ENCODE measurements at places on chromosomes 7 and 10. TPM values are rescaled to one million over a fixed set of nuclear protein-coding genes. Genes with fewer than 3 reads are reported as not detected.

DNA sequence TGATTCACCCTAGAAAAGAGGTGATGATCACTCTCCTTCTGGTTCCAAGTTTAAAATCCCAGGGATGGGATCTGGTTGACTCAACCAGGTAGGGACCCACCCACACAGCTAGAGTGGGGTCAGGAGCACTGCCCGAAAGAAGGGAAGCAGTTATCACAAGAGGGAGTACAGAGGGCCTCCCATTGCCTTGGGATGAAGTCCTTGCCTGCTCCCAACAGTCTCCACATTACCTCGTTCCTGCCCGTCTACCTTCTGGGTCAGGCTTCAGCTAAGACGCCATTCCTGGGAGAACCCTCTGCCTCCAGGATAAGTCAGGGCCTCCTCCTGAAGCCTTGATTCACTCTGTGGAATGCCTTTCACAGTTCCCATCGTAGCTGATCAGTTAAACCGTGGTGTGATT, 23.8 kb downstream of the ZMIZ2 start:
- no peaks in the 10 kb centered on the region for H3K27me3 ChIP-seq
- no peaks in the 10 kb centered on the region for H3K36me3 ChIP-seq
- no peak overlapping the region for H3K4me3 ChIP-seq
- no peak for DNase-seq
- no peaks in the 10 kb centered on the region for H3K4me1 ChIP-seq

DNA sequence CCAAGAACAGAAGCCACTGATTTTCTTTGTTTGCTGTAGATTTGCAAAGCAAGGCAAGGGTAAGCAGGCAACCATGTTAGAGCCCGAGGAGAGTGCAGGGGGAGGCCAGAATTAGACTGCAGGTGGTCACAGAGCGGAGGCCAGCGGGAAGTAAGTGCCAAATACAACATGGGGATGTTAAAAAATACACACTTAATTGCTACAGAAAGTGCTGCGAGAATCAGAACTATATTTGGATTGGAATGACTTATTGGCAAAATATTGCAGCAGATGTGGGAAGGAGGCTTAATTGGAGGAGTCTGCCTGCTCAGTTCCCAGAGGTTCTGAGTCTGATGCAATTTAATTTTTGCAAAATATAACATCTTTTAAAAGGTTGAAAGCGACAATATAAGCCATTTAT, 49.7 kb upstream of the ADCY1 start:
- no peaks in the 10 kb centered on the region for H3K36me3 ChIP-seq
- DNase-seq = no peak
- no peak overlapping the region for H3K27ac ChIP-seq
- H3K27me3 ChIP-seq = no peaks in the 10 kb centered on the region
- H3K4me1 ChIP-seq = no peaks in the 10 kb centered on the region
- H3K4me3 ChIP-seq = no peak overlapping the region

DNA sequence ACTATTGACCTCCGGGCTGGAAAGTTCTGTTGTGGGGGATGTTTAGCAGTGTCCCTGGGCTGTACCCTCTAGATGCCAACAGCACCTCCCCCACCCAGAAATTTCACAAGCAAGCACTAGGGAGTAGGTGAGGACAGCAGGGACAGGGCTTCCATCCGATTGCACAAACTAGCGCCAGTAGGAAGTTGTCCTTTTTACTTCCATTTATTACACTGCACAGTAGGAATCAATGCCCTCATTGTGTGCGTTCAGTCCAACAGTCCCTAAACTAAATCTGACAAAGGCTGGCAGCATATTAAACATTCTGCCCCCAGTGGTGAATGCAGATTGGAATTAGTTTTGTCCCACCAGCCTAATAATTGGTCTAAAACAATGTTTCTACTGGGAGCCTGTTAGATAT, 6.4 kb upstream of the SOSTDC1 start:
- no peaks in the 10 kb centered on the region for H3K27me3 ChIP-seq
- no peak overlapping the region for H3K27ac ChIP-seq
- no peak overlapping the region for H3K4me3 ChIP-seq
- H3K4me1 ChIP-seq = no peaks in the 10 kb centered on the region
- DNase-seq = no peak
- no peaks in the 10 kb centered on the region for H3K36me3 ChIP-seq

DNA sequence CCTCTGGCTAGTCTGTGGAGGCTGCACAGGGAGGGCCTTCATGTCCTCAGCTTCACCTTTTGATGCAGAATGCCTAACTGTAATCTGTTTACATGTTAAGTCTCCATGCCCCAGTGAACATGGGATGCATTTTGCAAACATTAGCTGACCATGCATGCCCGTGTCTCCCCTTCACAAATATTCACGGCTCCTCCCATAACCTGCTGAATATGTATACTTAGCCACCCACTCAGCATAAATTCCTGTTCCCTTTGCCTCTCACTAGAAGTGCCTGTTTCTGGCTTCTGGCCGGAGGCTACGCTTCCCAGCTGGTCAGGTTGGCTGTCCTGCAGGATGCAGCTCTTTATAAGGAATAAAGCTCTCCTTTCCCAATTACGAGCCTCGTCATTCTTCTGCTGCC, 552.7 kb downstream of the DNAJB6 start:
- no peaks in the 10 kb centered on the region for H3K27me3 ChIP-seq
- no peaks in the 10 kb centered on the region for H3K4me1 ChIP-seq
- H3K4me3 ChIP-seq = no peak overlapping the region
- no peak overlapping the region for H3K27ac ChIP-seq

DNA sequence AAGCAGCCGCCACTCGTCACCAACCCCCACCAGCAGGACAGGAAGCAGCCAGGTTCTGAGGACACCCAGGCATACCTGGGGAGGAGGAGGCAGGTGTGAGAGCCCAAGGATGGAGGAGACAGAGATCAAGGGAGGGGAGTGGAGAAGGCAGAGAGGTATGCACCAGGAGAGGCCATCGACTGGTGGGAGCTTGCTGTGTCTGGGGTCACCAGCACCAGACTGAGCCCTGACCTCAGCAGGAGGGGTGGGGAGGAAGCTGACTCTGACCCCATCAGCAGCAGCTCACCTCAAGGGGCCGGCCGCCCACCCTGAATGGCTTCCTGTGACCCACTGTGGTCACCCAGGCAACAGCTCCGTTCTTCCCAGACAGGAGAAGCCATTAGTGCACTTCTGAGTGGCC, 7.8 kb downstream of the VIPR2 start:
- H3K4me3 ChIP-seq = no peak overlapping the region
- H3K36me3 ChIP-seq = no peaks in the 10 kb centered on the region
- no peaks in the 10 kb centered on the region for H3K4me1 ChIP-seq

DNA sequence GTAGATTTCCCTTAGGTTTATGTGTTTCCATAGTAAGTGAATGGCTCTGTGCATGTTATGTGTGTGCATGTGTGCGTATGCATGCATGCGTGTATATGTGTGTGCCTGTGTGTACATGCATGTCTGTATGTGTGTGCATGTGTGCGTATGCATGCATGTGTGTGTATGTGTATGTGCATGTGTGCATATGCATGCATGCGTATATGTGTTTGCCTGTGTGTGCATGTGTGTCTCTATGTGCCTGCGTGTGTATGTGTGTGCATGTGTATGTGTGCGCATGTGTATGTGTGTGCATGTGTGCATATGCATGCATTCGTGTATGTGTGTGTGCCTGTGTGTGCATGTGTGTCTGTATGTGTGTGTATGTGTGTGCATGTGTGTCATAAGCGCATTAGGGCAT, 98.8 kb upstream of the AGBL3 start:
- no peaks in the 10 kb centered on the region for H3K36me3 ChIP-seq
- H3K4me3 ChIP-seq = no peak overlapping the region
- H3K4me1 ChIP-seq = peaks cover 14% of the 10 kb centered on the region
- H3K27ac ChIP-seq = no peak overlapping the region

- H3K4me3 ChIP-seq = no peak overlapping the region
- H3K27ac ChIP-seq = no peak overlapping the region
- H3K27me3 ChIP-seq = no peaks in the 10 kb centered on the region
- no peaks in the 10 kb centered on the region for H3K36me3 ChIP-seq
- peak; percentile 62 for DNase-seq
Measured at GRCh38 chr10:73591935-73592699, 975 bp upstream of the USP54 start.

GRCh38 chr10:112376396-112376790, 2.5 kb downstream of the ACSL5 start:
- H3K4me1 ChIP-seq = no peaks in the 10 kb centered on the region
- no peaks in the 10 kb centered on the region for H3K36me3 ChIP-seq
- H3K27me3 ChIP-seq = no peaks in the 10 kb centered on the region
- no peak overlapping the region for H3K4me3 ChIP-seq
- H3K27ac ChIP-seq = no peak overlapping the region

- H3K4me1 ChIP-seq = peaks cover 1% of the 10 kb centered on the region
- no peak overlapping the region for H3K27ac ChIP-seq
- no peaks in the 10 kb centered on the region for H3K36me3 ChIP-seq
- no peaks in the 10 kb centered on the region for H3K27me3 ChIP-seq
- no peak for DNase-seq
Measured at GRCh38 chr7:114478384-114478783, 63.8 kb downstream of the FOXP2 start.

GRCh38 chr10:130194991-130195645, 58.9 kb downstream of the GLRX3 start:
- no peaks in the 10 kb centered on the region for H3K4me1 ChIP-seq
- no peaks in the 10 kb centered on the region for H3K27me3 ChIP-seq
- H3K27ac ChIP-seq = no peak overlapping the region
- DNase-seq = no peak
- H3K36me3 ChIP-seq = no peaks in the 10 kb centered on the region
- no peak overlapping the region for H3K4me3 ChIP-seq

The SEMA3A gene
- 5.7 TPM for total RNA-seq

The PRKAR1B gene
- total RNA-seq = 13.7 TPM

The NANOS1 gene
- total RNA-seq = 1.4 TPM

The ANKMY2 gene
- total RNA-seq = 13.5 TPM

The PNLIP gene
- total RNA-seq = 2.3 TPM

The METTL27 gene
- total RNA-seq = 7.4 TPM

The GPC2 gene
- 3.7 TPM for total RNA-seq

The ARHGEF35 gene
- 4.6 TPM for total RNA-seq

The FKBP6 gene
- not detected for total RNA-seq

The UTF1 gene
- total RNA-seq = not detected

The IFT22 gene
- 16.5 TPM for total RNA-seq
